ENCODE measurements at places on chromosomes 11 and 22.

GRCh38 chr11:83723999-83724398, 437.8 kb upstream of the CCDC90B start:
- DNase-seq = no peak

DNA sequence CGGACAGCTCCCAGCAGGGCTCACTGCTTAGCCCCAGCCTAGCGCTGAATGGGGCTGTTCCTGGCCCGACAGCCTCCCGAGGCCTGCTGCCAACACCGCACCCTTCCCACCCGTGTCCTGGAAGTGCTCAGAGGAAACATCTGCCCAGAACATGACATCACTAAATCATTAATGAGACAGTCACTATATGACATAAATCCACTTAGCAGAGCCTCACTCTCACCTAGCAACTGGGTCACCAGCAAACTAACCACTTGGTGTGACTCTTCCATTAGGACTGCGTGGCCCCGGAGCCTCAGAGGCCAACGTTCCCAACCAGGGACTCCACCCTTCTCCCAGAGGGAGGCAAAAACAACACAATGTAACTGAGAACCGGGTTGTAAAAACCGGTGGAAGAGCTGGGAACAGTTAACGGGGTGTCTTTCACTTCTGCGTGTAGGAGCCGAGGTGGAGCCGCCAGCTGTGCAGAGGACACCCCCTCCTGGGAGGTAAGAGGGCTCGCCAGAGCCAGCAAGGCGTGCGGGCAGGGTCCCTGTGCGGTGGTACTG, 21.4 kb upstream of the PACSIN2 start:
- DNase-seq = no peak

DNA sequence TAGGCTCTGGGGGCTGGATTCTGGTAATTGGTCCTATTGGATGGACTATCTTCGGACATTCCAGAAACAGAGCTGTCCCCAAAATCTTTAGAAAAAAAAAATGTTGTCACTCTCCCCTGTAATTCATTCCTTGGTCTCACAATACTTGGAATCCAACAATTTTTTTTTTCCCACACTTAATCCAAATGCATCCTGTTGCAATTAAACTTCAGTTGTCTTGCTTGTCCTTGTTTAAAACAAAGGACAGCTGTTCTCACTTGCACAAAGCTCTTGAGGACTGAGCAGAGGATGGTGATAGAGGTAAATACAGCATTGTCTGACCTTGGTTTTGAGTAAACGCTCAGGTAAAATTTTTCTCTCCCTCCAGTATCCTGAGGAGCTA, 75.3 kb downstream of the SC5D start:
- DNase-seq = no peak

DNA sequence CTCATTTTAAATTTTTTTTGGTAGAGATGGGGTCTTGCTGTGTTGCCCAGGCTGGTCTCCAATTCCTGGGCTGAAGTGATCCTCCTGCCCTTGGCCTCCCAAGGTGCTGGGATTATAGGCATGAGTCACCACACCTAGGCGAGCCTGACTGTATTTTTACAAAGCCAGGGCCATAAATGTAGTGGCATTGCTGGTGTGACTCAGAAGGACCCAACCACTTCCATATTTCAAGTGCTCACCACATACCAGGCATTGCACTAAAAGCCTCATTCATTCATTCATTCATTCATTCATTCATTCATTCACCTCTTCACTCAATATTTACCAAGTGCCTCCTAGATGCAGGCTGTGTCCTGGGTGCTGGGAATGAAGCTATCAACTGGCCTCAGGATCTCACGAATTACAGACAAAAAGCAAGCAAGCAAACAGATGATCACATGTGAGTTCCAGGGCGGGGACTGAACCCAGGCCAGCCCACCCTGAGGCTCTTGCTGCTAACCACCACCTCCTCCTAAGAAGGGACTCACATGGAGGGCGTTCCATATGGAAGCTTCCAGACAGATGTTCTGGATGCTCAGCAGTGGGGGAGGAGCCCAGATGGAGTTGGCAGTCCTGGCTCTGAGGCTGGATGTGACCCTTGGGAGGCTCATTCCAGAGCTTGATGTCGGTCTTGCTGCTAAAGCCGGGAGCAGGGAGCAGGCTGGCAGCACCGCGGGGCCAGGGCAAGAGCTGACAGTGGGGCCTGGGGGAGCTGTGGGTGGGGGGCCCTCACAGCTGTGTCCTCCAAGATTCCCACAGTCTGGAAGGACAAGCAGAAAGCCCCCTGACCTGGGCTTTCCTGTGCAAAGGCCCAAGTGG, 158.8 kb downstream of the CTTN start:
- no peak for DNase-seq

DNA sequence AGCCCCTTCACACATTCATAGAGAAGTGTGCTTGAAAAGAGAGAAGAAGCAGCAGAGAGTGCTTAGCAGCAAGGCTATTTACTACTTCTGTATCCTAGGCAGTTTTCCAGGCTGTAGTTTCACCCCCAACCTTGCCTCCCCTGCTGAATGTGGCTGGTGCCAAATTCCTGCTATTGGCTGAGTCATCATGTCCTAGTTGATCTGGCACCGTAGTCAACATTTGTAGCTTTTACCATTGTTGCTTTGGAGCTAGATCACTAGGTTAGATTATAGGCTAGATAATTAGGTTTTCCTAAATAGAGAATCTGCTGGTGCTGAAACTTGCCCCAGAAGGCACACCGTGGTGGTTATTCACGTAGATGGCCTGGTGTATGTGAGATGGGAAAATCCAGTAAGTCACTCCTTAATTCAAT, 32.7 kb downstream of the ARHGAP42 start:
- no peak for DNase-seq

- DNase-seq = no peak
These were observed 1.9 kb downstream of the DUSP18 start for GRCh38 chr22:30665786-30666185.

- DNase-seq = no peak
These were observed 5.5 kb upstream of the IL10RA start for GRCh38 chr11:117980720-117981119.

GRCh38 chr22:18057568-18058209, 20.1 kb upstream of the PEX26 start:
- no peak for DNase-seq

GRCh38 chr11:97702951-97703350, 1313.1 kb downstream of the JRKL start:
- no peak for DNase-seq

GRCh38 chr11:66875378-66875777, 18.5 kb downstream of the LRFN4 start:
- DNase-seq = no peak

DNA sequence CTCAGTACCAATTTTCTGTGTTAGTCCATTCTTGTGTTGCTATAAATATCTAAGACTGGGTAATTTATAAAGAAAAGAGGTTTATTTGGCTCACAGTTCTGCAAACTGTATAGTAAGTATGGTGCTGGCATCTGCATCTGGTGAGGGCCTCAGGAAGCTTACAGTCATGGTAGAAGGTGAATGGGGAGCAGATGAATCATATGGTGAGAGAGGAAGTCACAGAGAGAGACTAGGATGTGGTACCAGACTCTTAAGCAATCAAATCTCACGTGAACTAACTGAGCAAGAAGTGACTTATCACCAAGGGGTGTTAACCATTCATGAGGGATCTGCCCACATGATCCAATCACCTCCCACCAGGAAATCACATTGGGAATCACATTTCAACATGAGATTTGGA, 60.8 kb upstream of the ZBED5 start:
- DNase-seq = no peak

DNA sequence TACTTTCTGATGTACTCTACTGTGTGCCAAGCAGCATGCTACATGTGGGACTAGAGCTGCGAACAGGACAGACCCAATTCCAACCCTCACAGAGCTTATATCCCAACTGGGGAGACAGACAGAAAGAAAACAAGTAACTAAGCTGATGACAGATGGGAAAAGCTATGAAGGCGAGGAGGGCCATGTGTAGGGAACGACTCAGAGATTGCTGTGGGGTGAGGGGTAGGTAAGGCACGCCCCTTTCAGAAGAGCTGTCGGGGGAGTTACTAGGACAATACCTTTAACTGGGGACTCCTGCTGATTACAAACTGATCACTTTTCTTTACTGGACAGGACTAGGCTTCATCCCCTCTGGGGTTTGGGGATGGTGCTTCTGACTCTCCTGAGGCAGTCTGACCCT, 48.9 kb downstream of the ST3GAL4 start:
- no peak for DNase-seq

GRCh38 chr11:64996710-64997380, at the start of gene BATF2:
Gene BATF2, minus strand, starts transcription at chr11:64996971. Its CDS starts 57 bp downstream, at chr11:64996914.
- no peak for DNase-seq

- no peak for DNase-seq
These were observed 283.7 kb downstream of the CTTN start for GRCh38 chr11:70682056-70682455.

DNA sequence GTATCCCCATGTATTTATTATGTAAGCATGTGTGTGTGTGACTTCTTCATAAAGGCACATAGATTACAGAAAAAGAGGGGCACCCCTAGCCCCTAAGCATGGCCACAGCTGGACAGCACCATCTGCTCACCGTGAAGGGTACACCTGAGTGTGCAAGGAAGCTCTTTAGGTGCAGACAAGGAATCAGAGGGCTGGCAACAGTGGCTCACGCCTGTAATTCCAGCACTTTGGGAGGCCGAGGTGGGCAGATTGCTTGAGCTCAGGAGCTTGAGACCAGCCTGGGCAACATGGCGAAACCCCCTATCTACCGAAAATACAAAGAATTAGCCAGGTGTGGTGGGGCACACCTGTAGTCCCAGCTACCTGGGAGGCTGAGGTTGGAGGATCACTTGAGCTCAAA, 56.3 kb downstream of the DGCR2 start:
- no peak for DNase-seq

DNA sequence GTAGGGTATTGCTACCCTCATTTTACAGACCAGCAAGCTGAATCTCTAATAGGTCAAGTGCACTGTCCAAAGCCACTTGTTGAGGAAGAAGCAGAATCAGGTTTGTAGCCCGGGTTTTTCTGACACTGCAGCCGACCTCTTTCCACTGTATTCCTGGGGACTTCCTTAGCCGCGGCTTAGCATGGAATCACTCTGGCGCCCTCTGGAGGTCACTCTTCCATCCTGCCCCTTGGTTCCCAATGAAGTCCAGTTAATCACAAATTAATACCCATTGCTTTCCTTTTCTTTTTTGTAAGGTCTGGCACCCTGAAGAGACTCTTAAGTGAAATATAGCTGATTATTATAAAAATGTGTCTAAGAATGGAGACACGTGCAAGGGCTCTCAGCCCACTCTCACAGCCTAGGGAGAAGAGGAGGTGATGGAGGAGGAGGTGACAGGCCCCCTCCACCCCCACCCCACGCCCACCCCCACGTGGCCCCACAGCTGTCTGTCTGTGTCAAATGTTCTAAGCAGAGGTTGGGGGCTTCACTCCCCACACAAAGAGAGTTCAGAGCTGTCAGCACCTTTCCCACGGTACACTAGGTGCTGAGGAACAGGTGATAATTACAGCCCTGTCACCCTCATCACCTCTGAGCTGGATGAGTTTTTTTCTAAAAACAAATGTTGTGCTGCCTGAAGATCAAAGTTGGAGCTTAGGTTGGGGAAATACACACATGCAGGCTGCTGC, 57.7 kb upstream of the DRD2 start:
- peak; percentile 8 for DNase-seq

DNA sequence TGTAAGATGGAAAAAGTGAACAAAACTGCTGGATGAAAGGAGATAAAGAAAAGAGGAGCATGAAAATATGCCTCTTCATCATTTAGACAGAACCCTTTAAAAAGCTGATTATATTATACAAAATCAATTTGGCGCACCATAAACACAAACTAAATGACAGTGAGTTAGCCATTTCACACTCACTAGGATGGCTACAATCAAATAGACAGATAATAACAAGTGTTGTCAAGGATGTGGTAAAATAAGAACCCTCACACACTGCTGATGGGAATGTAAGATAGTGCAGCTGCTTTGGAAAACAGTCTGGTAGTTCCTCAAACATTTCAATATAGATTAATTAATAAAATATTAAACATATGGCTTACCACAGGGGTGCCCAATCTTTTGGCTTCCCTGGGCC, 99.7 kb downstream of the CWF19L2 start:
- DNase-seq = no peak

GRCh38 chr11:113644605-113645004, 61.5 kb downstream of the TMPRSS5 start:
- no peak for DNase-seq

DNA sequence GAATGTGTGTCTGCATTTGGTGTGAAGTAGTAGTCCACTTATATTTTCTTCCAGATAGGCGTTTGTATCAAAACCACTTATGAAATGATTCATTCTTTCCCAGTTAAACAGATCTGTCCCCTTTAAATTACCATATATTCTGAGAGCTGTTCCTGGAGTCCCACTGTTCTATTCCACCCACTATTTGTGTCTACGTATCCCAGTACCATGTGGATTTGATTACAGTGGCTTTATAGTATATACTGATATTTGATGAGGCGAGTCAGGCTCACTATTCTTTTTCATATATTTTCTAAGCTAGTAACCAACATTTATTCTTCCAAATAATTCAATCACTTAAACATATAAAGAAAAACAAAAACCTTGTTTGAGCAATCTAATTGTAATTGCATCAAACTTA, 81.9 kb upstream of the RASSF10 start:
- DNase-seq = no peak

- DNase-seq = no peak
These were observed 1.6 kb upstream of the B4GAT1 start for GRCh38 chr11:66349084-66349386.

GRCh38 chr11:35955636-35956035, 11.8 kb downstream of the LDLRAD3 start:
- DNase-seq = no peak

DNA sequence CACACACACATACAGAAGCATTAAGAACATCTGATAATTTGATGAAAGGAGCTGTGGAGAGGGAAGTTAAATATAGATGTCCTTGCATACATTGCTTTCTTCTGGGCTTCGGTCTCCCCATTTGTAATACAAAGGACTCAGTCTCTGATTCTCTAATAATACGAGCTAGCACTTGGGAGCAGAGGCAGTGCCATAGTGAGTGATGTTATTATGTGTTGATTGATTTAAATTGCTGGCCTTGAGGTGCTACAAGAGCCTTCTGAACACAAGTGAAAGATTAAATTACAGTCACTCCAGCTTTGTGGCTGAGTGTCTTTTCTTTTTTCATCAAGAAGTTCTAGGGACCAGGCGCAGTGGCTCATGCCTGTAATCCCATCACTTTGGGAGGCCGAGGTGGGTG, 61.5 kb upstream of the HMGXB4 start:
- no peak for DNase-seq

DNA sequence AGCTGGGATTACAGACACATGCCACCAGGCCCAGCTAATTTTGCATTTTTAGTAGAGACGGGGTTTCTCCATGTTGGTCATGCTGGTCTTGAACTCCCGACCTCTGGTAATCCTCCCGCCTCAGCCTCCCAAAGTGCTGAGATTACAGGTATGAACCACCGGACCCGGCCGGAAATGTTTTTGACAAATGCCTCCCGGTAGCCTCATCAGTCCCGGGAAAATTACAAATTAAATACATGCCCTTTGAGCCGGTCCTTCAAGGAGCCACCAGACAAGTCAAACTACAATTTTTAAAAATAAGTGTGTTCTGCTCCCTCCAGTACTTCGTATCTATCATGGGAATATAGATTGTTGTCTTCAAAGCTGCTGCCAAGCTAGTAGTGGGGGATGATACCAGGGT, 17.5 kb downstream of the WBP2NL start:
- no peak for DNase-seq

GRCh38 chr22:36433318-36434231, 45.8 kb upstream of the MYH9 start:
- no peak for DNase-seq
